ENCODE measurements at places on chromosomes 7 and 10.

DNA sequence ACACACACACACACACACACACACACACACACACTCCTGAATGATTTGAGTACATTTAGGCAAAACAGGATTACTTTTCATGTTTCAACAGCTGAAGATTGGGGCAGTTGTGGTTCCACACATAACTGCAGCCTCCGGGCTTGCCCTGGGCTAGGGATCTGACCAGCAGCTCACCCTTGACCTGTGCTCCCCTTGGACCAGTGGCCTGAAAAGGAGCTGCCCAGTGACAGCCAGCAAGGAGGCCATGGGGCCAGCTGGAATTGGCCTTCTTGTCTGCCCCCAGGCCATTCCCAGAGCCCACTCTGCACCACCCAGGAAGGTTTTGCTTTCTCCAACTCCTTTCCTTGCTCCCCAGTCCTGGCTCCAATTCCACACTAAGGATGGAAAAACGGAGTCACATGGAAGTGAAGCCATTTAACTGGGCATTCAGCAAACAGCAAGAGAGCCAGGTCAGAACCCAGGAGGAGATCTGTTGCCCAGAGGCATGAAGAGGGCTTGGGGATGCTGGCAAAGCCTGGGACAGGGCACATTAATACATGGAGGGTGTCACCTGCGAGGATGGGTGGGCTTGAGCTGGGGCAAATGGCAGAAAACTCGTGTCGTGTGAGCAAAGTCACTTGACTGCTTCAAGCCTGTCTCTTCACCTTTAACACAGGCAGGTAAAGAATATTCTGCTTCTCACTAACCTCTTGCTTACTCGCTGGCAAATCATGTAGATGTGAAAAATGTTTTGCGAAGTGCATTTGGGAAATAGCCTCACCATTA, 61.5 kb upstream of the GDF10 start:
- no peak for DNase-seq

DNA sequence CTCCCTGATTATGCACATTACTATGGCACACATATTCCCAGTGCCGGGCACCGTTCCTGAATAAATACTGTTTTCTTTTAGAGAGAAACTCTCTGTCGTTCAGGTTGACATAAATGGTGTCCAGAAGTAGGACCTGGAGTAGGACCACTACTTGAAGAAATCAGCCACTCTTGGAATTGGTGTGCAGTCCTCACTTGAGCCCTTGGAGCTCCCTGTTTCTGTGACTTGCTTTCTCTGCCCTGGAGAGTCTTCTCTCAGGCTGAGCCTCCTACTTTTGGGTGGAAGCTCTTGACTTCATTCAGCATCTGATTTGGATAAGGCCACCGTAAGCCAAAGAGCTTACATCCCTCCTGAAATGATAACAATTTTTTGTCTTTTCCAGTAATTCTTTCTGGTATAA, 29.7 kb upstream of the ANTXRL start:
- DNase-seq, result no peak

DNA sequence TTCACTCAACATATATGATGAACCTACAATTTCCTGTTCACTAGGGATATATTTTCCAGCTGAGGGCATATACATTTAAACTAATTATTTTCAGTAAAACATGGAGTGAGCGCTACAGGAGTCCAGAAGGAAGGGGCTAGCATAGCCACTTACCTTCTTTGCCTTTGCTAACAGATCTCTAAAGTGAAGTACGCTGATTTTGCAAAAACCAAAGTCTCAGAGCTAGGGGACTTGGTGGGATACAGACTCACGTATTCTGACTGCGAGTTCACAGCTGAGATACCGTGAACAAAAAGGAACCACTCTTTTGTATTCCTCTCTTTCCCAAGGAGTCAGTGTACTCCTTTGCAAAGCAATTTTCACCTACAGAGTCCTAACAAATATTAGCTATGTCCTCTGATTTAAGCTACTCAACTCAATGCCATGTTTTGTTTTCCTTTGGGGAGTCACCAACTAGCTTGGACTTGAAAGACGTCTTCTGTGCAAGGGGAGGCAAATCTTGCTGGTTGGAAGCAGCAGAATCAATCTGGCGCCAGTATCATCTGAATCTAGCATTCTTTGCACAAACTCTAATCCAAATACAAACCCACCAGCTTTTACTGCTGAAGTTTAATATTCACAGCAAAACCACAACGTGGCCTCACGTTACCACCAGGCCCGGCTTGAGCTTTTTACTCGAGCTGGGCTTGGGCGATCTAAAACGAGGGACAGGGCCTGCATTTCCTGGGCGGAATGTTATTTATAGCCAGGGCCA, 657 bp downstream of the CDNF start:
- no peak for DNase-seq

DNA sequence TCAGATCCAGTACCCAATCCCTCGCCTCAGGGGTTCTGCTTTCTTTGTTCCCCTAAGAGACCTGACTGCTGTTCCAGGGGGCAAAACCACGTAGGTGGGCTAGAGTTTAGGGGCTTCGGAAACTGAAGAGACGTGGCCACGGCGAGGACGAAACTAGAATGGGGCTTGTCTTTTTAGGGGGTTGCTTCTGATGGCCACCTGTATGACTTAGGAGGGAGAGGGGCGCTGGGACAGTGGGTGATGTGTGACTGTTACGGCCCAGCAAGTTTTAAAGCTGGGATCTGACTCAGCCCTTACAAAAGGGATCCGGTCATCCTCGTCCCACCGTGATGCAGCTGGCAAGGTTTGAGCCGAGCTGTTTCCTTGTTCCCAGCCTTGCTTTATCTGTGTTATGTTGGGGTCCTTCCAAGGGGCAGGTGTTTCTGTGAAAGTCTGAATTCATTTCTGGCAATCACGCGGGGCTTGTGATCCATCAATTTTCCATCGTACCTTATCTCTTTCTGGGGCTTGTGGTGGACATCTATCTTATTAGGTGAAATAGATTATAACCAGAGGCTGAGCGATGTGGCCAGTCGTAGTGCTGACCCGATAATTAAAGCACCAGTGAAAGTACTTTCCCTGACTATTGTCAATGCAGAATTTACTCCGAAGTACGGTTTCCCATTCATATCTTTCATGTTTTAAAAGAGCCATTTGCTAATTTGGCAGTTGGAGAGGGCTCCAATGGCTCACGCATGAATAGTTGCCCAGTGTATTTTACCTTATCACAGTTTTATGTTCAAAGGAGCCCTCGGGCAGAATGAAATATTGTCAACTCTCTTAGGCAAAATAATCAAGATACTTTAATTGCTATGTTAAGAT, 830 bp downstream of the MET start:
- no peak for DNase-seq

DNA sequence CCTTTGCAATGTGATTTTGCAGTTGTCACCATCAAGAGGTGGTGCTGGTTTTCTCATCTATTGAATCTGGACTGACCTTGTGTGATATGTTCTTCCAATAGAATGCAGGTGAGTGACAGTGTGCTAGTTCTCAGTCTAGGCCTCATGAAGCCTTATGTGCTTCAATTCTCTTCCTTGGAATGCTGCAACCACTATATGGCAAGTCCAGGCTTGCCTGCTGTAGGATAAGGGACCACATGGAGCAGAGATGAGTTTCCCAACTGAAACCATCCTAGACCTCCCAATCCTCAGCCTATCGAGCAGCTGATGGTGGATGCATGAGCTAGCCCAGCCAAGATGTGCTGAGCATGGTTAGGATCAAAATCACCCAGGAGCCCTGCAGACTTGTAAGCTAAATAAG, 32.6 kb upstream of the ARHGAP21 start:
- DNase-seq, result no peak

DNA sequence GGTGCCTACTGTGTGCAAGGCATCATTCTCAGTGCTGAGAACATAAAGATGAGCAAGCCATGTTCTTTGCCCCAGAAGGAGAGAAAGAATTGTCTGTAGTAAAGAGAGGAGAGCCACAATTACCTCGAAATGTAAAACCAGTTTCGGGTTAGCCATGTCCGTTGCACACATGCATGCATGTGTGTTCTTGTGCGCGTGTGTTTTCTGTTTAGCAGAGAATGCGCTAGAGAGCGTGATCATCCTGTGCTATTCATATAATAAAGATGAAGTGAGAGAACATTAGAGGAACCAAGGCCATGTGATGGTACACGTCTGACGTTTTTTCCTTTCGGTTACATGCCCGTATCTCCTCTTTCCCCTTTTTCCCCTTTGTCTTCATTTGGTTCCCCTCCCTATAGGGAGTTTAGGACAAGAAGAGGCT, 158.2 kb downstream of the CELF2 start:
- DNase-seq, result no peak

DNA sequence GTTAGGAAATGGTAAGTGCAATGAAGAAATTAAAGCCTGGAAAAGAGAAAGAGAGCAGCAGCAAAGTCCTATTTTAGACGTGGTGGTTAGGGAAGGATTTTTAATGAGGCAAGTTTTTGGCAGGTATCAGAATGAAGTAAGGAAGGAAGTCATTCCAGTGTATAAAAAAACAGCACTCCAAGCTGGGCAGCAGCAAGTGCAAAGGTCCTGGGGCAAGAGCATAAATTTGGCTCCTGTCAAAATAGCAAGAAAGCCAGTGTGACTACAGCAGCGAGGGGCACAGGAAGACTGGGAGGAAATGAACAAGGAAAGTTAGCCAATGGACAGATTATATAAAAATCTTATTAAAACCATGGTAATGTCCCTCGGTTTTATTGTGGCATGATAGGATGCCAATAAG, 90.2 kb downstream of the PPP1R3A start:
- DNase-seq, result no peak

DNA sequence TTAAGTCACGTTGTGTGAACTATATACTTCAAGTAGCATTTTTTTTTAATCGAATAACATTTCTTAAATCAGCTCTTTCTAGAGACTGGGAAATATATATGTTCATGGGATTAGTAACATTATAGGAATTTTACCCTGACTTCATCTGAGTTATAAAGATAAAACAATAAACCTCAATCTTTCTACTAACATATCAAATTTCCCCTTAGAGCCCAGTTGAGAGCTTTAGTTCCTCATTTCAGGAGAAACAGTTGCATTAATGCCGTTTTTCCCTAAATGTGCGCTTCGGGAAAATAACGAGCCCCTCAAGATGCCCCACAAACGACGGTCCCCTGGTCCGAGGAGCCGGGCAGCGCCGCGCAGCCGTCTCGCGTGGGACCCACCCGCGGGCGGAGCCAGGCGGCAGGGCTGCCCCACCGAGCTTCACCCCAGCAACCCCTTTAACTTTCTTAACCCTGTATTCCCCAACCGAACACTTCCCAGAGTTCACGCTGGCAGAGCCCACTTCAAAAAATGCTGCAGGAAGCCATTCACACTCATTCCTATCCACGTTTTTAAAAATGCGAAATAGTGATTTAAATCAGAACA, 152.5 kb upstream of the YAE1 start:
- no peak for DNase-seq

- DNase-seq, result no peak
These were observed 76.2 kb upstream of the NMT2 start for GRCh38 chr10:15244635-15245197.

DNA sequence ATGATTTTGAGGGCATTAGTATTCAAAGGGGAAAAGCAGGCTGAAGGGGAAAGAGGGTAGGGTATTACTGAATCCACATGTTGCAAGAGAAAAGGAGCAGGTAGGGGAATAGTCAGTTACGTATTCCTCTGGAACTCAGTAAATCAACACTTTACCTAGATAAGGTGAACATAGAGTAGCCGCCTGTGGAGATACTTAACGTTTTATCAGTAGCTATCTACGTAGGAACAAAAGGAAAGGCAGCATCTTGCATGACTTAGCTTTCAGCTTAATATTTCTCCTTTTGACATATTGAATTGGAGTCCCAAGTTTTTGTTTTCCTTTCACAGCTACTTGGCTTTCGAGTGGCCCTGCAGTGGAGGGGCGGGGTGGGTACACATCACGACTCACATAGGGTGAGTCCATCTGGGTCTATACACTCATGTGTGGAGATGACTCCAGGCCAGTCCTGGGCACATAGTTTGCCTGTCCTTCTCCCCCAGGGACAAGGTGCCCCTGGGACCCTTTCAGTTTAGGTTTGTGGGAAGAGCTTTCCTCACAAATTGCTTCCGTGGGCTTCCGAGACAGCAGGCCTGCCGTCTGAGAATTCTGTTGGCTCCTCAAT, 48.1 kb downstream of the CCNY start:
- no peak for DNase-seq

- no peak for DNase-seq
These were observed 210.8 kb downstream of the ADAM12 start for GRCh38 chr10:126177417-126178030.

DNA sequence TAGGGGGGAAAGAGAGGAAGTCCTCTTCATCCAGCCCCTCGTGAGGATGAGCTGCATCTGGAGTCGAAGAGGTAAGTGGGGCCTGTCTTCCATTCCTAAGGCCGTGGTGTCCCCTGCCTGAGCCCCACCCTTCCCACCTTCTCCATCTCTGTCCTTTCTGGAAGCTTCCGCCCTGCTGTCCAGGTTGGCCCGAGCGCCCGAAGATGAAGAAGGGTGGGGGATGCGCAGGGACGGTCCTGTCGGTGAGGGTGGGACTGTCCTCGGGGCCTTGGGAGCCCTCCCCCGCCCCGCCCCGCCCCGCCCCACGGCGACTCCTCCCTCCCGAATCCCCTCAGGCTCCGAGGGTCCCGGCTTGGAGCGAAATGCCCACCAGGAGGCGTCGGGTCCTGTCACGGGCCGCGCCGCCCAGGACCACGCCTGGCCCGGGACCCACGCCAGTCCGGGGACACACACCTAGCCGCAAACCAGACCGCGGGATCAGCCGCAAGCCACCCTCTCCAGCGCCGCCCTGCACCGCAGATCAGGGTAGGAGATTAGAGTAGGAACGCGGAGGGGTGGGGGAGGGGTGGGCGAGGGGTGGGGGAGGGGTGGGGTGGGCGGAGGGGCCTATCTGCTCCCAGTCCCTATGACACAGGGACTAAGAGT, 15.3 kb downstream of the GPRIN2 start:
- no peak for DNase-seq

DNA sequence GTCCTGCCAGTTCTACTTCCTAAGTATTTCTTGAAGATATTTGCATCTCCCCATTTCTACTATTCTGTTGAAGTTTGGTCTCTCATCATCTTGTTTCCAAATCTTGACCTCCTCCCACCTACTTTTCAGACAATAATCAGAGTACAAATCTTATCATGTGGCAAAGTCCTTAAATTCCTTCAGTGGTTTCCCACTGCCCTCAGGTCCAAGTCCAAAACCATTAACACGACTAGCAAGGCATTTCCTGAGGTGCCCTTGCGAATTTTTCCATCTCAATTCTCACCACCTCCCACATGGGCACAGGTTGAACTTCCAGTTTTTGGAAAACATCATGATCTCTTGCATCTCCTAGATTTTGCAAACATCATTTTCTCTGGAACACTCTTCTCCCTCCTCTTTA, 97.2 kb upstream of the CDK1 start:
- no peak for DNase-seq

DNA sequence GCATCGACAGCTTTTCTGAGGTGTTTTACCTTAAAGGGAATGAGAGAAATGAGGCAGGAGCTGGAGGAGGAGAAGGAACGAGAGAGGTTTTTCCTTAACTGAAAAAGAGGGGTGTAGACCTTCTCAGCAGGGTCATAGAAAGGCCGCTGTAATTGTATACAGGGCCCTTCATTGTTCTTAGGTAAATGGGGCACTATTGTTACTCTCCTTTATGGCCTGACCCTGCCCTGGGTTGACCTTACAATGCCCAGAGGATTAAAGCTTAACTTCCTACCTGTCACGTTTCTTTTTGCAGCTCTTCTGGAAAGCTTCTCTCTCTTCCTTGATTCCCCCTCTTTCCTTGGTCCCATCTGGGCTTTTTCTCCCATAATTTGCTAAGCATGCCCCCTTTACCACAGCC, 13.7 kb upstream of the PDLIM1 start:
- no peak for DNase-seq

Measured in stimulated activated CD8-positive, alpha-beta memory T cell treated with anti-CD3 and anti-CD28 coated beads, Interleukin-4, amount 100 ng/mL, for 24 hours (primary cell).